ENCODE measurements at places on chromosomes 2 and 18. TPM values are rescaled to one million over a fixed set of nuclear protein-coding genes. Genes with fewer than 3 reads are reported as not detected.

The ACOXL gene
- total RNA-seq: 0.30 TPM

The GCKR gene
- total RNA-seq: 0.49 TPM

The TEX44 gene
- not detected for total RNA-seq

The IL1A gene
- total RNA-seq: 0.20 TPM

The GALNT1 gene
- total RNA-seq: 76.7 TPM

The ANKRD30B gene
- total RNA-seq: 0.20 TPM

The SERPINB3 gene
- total RNA-seq: 49.5 TPM

The MALL gene
- total RNA-seq: 7.1 TPM

The SLC9A4 gene
- 1.3 TPM for total RNA-seq

The NAT8 gene
- total RNA-seq: not detected

The EMILIN1 gene
- total RNA-seq: 66.1 TPM

The GALNT3 gene
- total RNA-seq: 20.3 TPM

DNA sequence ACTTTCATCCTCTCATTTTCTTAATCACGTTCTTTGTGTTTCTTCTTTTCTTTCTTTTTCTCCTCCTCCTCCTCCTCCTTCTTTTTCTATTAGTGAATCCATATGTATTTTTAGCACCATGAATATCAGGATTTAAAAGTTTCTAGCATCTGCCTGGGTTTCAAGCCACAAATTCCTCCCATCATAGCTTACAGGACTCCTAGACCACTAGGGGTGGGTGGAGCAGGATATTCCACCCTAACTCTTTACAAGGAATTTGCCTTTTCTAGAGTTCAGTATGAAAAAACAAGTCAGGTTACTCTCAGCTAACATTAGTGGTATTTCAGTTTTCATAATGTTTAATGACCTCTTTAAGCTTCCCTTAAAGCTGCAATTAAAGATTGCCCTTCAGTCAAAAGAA lies 19.1 kb upstream of the LRRTM1 start:
- no peak for DNase-seq

DNA sequence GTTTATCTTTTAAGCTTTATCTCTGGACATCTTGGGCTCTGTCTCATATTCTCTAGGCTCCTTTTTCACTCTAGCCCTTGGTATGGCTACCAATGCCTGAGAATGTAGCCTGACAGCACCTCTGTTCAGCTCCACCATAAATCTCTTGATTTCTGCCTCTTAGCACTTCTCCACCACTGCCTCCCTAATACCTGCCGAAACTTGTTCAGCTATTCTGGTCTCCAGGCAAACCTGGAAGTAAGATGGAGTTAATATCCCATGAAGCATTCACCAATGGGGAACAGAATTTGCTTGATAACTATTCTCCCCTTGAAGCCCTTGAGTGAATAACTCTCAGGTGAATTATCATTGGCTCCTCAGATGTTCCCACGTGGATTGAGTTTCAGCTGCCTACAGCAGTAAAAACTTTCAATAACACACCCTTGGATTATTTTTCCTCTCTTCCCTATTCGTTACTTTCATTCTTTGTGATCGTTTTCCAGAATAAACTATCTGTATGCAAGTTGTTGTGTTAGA lies 145.6 kb downstream of the EVA1A start:
- no peak for DNase-seq

DNA sequence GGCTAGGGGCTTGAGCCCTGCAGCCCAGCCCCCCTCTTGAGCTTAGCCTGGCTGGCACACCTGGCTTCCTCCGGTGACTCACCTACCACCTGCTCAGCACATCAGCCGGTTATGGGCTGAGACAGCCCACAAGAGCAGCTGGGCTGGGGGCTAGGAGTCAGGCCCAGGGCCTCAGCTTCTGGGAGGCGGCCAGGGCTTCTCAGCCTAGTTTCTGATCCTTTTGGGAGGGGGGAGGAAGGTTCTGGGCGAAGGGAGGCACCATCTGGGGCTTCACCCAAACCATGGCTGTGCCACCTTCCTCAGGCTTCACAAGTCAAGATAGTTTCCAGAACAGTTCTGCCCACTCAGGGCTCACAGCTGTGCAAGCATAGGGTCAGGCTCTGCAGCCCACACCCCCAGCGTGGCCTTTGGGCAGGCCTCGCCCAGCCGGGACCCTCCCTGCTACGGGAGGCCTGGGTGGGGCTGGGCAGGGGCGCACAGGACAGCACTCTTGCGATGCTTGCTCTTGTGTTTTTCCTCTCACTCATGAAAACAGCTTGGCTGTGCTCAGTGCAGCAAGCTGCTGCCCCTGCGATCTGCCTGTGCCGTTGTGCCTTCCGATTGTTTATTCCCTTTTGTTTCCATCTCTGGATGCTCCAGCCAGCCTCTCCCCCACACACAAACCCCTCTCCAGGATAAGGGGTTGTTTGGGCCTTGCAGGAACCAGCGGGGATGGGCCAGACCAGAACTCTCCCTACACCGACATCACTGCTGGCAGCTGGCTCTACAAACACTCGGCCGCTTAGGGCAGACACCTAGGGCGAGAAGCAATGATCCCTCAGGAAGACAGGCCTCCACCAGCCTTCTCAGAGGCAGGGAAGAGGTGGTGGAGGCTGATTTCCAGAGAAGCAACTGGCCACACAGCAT lies 26.1 kb upstream of the SEMA4C start:
- no peak for DNase-seq

- DNase-seq: no peak
These were observed 157.3 kb downstream of the ARHGAP28 start for GRCh38 chr18:6886797-6887330.

- no peak for DNase-seq
These were observed 176.3 kb downstream of the AGPS start for GRCh38 chr2:177568893-177569292.

- no peak for DNase-seq
These were observed 45.6 kb downstream of the ATOH8 start for GRCh38 chr2:85799215-85799956.
